Ovary (tissue), 10 donors: ENCODE measurements at places on chromosomes 7 and 10.

- DNase-seq: no peak
These were observed 31.5 kb upstream of the PPP2R2D start for GRCh38 chr10:131869344-131869743.

DNA sequence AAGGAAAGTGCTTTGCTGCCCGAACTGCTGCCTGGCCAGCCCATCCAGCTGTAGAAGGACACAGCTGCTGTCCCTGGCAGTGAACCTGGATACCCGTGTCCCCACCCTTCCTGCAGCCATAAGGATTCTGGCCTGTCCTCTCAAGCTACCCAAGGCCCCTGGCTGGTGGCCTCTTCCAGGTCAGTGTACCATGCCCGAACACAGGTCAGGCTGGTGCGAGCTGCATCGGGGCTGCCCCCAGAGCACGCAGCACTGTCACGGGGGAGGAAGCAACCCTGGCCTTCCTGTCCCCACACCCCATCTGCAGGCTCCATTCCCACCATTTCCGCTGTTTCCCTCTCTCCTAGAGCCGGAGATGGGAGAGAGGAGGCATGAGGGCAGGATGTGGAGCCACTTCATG, 30.5 kb upstream of the PWWP2B start:
- DNase-seq: peak; percentile 13

GRCh38 chr7:4707980-4708411, 25.9 kb downstream of the FOXK1 start:
- no peak for DNase-seq

GRCh38 chr10:122962405-122962804, 8.4 kb upstream of the C10orf88 start:
- no peak for DNase-seq

GRCh38 chr10:22607261-22607660, 107.1 kb downstream of the PIP4K2A start:
- no peak for DNase-seq

DNA sequence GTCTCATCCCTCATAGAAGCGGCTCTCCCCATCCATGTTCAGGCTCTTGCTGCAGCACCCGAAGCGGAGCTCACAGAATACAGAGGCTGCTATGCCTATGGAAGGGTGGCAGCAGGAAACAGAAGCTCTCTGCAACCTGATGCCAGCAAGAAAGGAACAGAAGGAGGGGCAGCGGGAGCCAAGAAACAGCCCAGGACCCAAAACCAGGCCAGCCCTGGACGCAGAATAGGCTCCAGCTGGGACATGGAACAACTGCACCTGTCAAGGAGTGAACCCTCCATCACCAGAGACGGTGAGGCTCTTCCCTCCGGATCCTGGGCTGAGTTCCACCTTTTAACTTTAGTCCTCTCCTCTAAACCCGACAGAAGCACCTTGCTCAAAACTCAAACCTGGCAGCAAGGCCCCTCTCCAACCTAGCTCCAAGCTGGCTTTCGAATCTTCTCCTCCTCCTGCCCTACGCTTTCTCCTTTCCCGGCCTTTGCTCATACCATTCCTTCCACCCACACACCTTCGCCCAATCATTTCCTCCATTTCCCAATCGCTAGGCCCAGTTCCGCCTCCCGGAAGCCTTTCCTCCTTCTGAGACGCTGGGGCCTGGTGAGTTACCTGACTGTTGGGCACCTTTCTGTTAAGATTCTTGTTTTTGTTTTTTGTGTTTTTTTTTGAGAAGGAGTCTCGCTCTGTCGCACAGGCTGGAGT, 122.8 kb upstream of the ZNF92 start:
- DNase-seq: no peak

DNA sequence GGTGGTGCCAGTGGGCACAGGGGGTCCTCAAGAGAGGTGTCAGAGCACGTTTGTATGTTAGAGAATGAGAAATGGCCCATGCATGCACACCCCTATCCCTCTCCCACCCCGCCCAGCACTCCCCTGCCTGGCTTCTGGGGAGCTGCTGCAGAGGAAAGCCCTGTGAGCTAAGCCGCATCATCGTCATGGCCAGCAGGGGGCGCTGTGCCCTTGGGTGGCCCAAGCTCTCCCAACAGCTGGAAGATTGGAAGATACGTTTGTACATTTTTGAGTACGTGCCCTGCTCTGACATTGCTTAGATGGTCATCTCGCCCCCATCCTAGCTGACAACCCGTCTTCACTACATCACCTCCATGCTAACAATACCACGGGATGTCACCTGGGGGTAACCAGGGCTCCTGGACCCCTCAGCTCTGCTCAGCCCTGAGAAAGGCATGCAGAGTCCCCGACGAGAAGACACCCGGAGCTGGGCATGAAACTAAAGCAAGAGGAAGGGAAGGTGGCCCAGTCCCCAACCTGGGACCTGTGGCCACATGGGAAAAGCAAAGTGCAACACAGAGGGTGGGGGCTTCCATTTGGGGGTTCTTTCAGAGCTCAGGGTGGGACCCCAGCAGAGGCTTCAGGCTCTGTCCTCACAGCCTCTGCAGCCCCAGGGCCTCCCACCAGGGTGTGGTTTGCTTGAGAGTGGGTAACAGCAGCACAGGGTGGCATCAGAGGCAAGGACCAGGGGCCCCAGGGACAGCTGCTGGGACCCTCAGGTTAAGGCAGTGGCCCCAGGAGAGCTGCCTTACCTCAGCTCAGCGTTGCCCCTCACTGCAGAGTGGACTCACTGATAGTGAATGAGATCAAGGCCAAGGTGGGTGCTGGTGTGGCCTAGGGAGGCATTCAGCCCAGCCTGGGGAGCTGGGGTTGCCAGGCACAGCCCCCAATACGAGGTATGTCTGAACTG, 136.6 kb downstream of the PTPN20 start:
- DNase-seq: no peak

DNA sequence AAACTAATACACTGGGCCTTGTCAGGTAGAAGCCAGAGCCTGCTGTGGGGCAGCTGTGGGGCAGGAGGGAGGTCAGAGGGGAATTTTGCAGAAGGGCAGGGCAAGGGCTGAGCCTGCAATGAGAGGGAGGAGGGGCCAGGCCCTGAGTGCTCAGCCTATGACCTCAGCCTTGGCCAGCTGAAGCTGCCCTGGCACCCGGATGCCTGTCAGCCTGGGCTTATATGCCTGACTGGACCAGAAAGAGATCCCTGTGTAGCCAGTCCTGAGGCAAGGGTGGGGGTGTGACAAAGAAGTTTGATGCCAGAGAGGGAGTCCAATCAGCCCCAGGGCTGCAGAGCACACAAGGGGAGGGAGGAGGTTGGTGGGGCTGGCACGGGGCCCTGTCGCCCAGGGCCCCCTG, 22.3 kb upstream of the PRRT4 start:
- DNase-seq: no peak

DNA sequence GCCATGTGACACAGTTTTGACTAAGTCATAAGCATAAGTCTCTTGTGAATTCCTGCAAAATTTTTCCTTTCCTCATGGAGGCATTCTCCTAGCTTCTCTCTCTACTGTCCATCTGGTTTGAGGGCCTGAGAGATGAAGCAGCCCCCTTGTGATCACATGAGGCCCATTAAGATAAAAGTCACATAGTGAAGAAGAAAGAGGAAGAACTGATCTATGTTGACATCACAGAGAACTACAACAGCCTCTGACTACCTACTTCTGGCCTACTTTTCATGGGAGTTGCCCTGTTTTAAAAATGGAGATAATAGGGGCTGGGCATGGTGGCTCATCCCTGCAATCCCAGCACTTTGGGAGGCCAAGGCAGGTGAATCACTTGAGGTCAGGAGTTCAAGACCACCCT, 50.4 kb downstream of the TFEC start:
- no peak for DNase-seq

DNA sequence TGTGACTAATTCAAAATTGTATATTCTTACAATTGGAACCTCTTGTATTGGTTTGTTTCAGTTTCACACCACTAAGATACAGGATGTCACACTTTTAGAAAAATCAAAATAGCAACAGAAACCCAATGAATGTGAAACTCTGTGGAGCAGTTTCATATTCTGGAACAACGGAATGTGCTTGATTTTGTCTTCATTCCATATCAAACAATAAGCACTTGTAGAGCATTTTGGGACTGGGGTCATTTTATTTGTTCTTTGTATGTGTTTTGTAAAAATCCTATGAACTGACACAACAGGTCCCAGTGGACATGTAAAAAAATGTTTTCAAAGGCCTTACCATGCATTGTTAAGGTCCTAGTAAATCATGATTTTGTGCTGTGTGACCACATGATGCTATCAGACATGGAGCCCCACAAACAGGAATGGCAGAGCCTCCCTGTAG, 123.1 kb downstream of the DKK1 start:
- no peak for DNase-seq

GRCh38 chr7:100965723-100966541, 3.4 kb upstream of the MUC12 start:
- peak; percentile 31 for DNase-seq

GRCh38 chr7:82156168-82156567, 287.4 kb downstream of the CACNA2D1 start:
- no peak for DNase-seq

DNA sequence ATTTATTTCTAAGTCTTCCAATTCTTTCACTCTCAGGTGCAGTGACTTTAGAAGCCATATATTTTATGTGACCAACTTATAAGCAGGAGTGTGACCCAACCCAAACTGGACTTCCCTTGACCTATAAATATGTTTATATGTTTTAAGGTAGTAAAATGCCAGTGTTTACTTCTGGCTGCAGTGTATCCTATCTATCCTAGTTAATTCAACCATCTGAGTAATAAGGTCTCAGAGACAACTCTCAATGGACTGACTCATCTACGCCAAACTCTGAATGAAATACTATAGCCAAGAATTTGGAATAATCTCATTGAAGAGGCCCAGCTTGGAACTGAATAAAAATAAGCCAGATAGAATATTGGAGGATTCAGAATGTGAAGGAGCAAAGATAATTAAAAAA, 544.5 kb upstream of the SORCS1 start:
- DNase-seq: no peak

DNA sequence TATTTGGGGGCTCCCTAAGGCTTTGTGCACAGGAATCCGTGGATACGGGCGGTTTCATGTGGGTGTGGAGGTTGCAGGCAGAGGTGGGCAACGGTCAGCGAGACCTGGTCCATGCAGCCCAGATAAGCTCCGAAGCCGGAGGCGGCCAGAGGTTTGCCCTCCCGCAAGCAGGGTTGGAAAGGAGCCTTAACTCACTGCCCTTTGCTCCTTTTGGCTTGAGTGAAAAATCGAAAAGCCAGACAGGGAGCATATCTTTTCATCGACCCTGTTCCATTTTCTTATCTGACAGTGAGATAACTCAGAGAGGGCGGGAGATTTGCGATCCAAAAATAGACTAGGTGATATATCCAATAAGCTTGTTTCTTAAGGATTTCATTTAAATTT, 1.5 kb downstream of the GRM3 start:
- DNase-seq: no peak

- no peak for DNase-seq
These were observed 90.9 kb downstream of the DLG5 start for GRCh38 chr10:77835669-77836086.

GRCh38 chr10:5297466-5297865, 67.3 kb upstream of the UCN3 start:
- no peak for DNase-seq

DNA sequence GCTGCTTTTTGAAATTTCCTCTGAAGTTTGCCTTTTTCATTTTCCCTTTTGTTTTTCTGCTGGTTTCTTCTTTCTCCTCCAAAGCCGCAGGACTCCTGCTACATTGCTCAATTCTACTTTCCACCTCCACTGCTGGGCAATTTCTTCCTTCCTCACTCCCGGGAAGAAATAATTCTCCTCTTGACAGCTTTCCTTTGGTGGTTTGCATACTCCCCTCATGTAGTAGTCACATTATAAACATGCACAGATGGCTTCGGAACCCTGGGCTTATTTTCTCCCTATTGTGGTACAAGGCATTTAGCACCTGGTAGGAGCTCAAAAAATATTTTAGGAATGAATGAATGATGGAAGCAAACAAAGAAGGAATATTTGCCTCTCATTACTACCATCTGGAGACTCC, 977.2 kb downstream of the LRMDA start:
- no peak for DNase-seq

DNA sequence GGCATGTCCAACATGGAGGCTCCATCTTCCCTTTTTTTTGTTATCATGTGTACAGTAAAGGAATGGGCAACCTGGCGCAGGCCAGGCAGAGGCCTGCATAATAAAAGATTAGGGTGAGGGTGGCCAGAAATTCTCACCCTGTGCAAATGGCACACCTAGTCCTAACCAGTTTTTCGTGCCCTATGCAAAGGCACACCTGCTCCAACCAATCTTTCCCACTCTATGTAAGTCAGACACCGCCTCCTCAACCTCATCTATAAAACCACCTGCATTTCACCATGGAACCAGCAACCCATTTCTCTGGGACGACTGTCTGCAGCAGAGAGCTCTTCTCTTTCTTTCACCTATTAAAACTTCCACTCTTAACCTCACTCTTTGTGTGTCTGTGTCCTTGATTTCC, 16.1 kb downstream of the TBATA start:
- no peak for DNase-seq

DNA sequence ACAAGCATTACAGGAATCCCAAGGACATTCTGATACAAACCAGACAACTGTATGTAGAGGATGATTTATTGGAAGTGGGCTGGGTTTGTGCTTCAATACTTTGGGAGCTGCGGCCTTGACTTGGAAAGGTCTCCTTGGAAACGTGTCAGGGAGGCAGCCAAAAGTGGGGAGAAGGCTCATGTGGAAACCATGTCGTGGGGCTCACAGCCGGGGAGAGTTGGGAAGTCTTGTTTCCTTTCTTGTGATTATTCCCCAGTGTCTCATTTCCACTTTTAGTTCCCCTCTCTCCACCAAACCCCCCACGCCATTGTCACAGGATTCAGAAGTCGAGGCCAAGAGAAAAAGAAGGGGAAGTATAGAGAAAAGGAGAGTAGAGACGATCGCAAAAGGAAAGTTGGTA, 53.9 kb upstream of the SFMBT2 start:
- DNase-seq: peak; percentile 82

GRCh38 chr7:41189866-41190265, 513.0 kb downstream of the INHBA start:
- DNase-seq: no peak

- DNase-seq: no peak
These were observed 152.7 kb upstream of the GLI3 start for GRCh38 chr7:42389697-42390096.

GRCh38 chr7:144725070-144725469, 110.8 kb downstream of the TPK1 start:
- no peak for DNase-seq

- DNase-seq: no peak
These were observed 46.9 kb downstream of the ZNF518A start for GRCh38 chr10:96176985-96177384.
